H9 (cell line): ENCODE measurements at places on chromosomes 16 and 17.

- DNase-seq, result no peak
Observed at GRCh38 chr16:17105239-17105797, 365.4 kb downstream of the XYLT1 start.

GRCh38 chr17:43791589-43791988 lies 11.4 kb downstream of the CFAP97D1 start:
- DNase-seq, result peak; percentile 52

GRCh38 chr17:63774141-63774968 lies at the start of gene DDX42:
TSS of gene DDX42 (plus strand) at chr17:63774170. CDS start at chr17:63787050, 12,880 bp downstream.
- DNase-seq, result peak; percentile 60

GRCh38 chr16:10590342-10590741 lies 9.9 kb upstream of the EMP2 start:
- no peak for DNase-seq

DNA sequence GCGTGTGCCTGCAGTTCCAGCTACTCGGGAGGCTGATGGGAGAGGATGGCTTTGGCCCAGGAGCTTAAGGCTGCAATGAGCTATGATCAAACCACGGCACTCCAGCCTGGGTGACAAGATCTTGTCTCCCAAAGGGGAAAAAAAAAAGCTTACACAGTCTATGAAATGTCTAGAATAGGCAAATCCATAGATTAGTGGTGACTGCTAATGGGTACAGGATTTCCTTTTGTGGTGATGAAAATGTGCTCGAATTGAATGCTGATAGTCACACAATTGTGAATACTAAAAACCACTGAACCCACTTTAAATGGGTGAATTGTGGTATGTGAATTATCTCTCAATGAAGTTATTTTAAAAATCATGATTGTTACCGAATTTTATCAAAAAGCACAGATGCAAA lies 14.9 kb downstream of the USP7 start:
- no peak for DNase-seq

DNA sequence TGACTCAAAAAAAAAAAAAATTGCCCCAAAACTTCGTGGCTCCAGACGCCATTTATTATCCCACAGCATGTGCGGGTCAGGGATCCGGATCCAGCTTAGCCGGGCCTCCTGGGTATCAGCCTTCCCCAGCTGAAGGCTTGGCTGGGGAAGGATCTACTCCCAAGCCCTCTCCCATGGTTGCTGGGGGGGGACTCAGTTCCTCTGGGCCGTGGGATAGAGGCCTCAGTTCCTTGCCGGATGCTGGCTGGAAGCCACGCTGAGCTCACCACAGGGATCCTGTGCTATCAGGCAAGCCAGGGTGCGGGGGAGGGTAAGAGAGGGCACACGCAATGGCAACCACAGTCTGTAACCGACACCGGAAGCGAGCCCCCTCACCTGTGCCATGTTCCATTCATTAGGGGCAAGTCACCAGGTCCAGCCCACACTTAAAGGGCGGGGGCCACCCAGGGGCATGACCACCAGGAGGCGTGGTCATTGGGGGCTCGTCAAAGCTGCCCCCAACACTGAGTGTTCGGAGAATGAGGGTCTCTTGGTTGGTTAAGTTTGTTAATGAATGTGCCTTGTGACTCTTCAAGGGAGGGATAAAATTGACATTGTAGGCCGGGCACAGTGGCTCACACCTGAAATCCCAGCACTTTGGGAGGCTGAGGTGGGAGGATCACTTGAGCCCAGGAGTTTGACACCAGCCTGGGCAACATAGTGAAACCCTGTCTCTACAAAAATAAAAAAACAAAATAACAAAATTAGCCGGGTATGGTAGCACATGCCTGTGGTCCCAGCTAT lies 210.0 kb upstream of the GSE1 start:
- no peak for DNase-seq

- DNase-seq, result no peak
Observed at GRCh38 chr16:73432850-73433730, 385.2 kb upstream of the ZFHX3 start.

DNA sequence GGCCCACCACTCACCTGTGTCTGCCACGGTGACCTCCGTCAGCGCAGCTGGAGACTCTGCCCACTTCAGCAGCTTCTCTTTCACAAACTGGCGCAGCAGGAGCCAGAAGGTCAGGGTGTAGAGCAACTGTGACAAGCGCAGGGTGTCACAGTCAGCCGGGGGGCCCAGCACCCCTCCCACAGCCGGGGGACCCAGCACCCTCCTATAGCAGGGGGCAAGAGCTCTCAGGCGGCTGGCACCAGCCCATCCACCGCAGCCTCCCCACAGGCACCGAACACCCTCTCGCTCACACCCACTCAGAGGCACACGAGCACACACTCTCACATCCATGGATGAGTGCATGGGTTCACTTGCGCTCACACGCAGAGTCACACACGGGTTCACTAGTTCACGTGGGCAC lies 28.8 kb downstream of the CTU2 start:
- DNase-seq, result no peak

- DNase-seq, result peak; percentile 54
Observed at GRCh38 chr17:77736199-77736585, 222.3 kb upstream of the TNRC6C start.

DNA sequence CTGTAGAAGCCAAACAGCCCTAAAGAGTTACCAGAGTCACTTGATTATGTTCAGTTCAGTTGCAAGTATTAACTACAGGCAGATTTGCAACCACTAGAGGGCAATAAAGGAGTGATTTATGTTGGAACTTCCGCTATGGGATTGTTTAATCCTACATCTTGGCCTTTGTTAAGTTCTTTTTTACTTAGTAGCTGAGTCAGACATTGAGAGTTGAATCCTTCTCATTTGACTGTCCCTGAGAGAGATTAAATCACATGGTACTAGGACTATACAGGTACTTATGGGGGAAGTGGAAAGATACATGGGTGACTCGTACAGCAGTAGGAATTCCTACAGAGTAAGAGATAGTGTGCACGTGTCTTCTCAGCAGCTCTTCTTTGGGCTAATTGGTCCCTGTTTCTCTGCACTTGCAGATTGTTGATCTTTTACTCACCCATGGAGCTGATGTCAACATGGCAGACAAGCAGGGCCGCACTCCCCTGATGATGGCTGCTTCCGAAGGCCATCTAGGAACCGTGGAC lies 40.3 kb downstream of the CYB561 start:
- no peak for DNase-seq

DNA sequence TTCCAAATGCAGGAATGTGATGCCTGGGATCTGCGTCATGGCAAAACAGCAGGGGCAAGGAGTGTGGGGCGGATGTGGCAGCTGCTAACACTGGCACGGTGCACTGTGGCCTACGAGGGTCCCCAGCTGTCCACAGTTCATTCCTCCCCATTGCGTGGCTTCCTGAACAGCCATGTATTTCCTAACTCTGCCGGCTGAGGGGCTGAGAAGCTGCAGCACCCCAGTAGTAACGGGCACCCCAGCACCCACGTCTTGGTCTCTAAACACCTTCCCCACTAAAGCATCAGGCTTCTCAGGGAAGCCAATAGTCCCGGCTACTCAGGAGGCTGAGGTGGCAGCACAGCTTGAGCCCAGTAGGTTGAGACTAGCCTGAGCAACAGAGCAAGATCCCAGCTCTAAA lies 47.6 kb downstream of the LMF1 start:
- DNase-seq, result no peak

GRCh38 chr17:47882247-47882646 lies 13.8 kb upstream of the SP2 start:
- no peak for DNase-seq

- DNase-seq, result peak; percentile 89
Observed at GRCh38 chr17:12730931-12731521, 58.3 kb upstream of the ARHGAP44 start.

- no peak for DNase-seq
Observed at GRCh38 chr17:19248151-19248927, 11.2 kb downstream of the EPN2 start.

DNA sequence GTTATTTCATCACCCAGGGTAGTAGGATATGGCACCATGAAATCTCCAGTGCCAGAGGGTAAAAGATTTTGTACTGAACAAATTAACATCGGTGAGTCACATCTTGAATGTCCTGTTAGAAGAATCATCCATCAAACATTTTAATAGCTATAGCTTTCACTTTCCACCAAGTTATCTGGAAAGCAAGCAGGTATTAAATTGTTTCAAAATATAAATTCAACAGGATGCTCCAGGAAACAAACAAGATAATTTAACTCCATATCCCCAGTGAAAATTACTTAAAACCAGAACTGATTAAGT lies 2.4 kb downstream of the VEZF1 start:
- DNase-seq, result no peak

GRCh38 chr17:81733507-81734404 lies 21.7 kb downstream of the SLC25A10 start:
- DNase-seq, result peak; percentile 94

GRCh38 chr17:82333279-82334171 lies at the start of gene SECTM1:
TSS of gene SECTM1 (minus strand) at chr17:82333766. CDS start at chr17:82327240, 6,526 bp downstream.
- peak; percentile 61 for DNase-seq

DNA sequence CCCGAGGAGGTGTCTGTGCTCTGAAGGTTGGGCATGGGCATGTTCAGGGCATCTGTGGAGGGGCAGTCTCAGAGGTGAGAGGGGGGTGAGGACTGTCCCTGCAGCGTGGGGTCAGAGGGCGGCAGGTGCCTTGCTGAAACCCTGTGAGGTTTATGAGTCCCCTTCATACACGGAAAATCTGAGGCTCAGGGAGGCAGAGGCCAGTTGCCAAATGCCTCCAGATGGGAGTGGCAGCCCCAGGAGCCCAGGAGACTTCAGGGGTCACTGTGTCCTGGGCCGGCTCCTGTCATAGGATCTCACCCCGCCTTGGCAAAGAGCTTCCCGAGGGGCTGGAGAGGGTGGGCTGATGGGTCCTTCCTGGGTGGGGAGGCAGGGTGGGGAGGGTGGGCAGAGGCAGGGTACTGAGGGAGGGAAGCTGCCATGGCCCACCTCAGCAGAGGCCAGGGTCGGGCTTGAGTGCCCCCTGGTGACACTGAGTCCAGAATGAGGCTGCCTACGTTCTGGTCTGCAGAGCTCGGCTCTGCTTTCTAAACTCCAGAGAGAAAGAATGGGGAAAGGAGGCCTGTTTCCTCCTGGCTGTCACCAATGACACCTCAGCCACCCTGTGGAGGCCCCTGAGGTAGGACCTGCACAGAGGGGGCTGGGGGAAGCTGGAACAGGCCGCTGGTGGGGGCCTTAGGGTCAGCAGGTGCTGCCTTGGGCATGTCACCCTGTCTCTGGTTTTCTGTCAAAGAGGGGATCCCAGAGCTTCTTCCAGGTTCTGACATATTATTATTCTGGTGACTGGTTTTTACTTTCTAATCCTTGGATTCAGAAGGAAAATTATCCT lies 1.1 kb downstream of the LGALS9 start:
- no peak for DNase-seq

- DNase-seq, result no peak
Observed at GRCh38 chr17:16569358-16569712, 331 bp upstream of the ZNF287 start.

DNA sequence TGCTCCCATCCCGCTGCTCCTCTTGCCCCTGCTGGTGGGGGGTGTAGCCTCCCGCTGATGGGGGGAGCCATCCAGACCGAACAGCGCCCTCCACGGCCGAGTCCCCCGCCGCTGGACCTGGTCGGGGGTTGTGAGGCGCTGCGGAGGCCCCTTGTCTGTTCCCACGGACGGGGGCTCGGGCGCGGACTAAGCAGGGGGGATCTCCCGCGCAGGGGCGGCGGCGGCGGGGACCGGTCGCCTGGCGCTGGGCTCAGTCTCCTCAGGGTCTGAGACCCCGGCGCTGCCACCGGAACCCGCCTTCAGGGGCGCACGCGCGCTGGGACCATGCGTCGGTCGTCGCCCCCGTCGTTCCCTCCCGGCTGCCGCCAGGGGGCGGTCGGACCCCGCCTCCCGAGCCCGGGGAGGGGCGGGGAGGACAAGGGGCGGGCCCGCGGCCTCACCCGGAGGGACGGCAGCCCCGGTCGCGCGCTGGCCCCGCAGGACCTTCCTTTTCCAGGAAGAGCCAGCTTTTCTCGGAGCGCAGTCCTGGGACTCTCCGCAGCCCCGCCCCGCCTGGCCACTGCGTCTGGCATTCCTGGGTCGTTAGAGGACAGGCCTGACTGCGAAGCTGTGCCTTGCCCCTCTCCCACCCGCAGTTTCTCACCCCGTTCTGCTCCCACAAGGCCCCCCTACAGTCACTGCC lies 6.3 kb upstream of the IL32 start:
- peak; percentile 92 for DNase-seq

DNA sequence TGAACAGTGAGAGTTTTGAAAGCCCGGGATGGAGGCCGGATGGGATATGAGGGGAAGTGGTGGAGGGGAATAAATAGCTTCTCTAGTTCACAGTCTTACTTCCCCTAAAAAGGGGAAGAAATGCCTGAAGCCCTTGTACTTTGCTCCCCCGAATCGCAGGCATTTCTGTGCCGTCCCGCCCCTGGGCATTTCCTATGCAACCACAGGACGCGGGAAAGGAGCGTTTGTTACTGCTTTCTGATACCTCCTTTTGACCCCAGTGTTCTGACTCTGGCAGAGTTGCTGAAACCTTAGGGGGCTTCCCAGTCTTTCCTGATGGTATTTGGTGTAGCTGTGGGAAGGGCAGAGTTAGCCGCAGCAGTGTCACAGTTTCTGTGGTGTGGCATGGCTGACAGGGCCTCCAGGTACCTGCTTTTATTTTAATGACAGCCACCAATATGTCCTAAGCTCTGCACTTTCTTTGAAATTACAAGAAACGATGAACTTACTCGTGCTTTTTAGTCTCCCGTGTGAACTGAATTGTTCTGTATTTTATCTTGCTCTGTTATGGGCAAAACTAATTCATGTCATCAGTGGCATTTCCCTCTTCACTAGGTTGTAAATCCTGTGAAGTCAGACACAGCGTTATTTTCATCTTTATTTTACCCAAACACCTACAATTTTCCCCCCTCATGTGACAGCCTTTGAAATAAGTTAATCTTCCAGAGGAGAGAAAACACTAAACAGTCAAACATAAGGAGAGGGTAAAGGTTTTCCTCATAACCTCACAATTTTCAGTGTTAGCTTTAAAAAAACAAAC lies 27.1 kb downstream of the USP10 start:
- DNase-seq, result no peak

DNA sequence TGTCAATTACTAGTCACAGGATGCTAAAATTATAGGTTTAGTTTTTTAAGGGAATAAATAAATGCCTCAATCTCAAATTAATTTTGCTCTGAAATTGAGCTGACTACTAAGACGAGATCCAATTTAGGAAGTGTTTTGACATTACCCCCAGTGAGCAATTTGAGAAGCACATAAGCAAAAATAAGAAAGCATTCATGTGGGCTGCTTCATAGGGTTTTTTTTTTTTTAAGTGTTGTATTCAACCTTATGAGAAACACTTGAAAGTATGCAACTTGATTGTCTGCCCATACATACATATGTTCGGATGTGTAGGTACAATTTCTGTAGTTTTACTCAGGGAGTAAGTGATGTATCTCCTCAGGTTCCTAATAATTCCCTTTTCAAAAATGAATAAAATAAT lies 77.6 kb downstream of the PRKCA start:
- no peak for DNase-seq

- DNase-seq, result no peak
Observed at GRCh38 chr16:50681021-50681885, at the start of gene SNX20. TSS of gene SNX20 (minus strand) at chr16:50681312. CDS start at chr16:50677526, 3,786 bp downstream.

DNA sequence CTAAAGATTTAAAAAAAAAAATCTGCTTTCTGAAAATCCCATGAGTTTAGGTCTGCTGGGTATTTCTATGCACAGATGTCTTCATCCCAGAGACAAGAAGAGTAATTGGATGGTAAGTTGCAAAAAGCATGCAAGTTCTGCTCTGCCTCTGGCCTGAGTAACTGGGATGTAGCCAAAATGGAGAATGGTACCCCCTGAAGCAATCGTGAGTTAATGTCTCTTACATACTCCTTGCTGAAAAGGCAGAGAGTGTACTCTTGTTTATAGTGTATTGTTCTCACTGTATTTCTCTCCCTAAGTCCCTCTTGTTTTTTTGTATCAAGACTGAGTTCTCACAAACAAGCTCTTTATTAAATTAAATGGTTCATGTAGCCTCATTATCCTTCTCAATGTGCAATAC lies 259.0 kb downstream of the IRX3 start:
- no peak for DNase-seq

GRCh38 chr17:61403801-61404662 lies 4.4 kb downstream of the TBX2 start:
- DNase-seq, result peak; percentile 69
